Stimulated activated CD4-positive, alpha-beta T cell treated with anti-CD3 and anti-CD28 coated beads, TNF-alpha, amount 100 ng/mL, for 4 hours (primary cell): ENCODE measurements at places on chromosomes 5 and 9.

DNA sequence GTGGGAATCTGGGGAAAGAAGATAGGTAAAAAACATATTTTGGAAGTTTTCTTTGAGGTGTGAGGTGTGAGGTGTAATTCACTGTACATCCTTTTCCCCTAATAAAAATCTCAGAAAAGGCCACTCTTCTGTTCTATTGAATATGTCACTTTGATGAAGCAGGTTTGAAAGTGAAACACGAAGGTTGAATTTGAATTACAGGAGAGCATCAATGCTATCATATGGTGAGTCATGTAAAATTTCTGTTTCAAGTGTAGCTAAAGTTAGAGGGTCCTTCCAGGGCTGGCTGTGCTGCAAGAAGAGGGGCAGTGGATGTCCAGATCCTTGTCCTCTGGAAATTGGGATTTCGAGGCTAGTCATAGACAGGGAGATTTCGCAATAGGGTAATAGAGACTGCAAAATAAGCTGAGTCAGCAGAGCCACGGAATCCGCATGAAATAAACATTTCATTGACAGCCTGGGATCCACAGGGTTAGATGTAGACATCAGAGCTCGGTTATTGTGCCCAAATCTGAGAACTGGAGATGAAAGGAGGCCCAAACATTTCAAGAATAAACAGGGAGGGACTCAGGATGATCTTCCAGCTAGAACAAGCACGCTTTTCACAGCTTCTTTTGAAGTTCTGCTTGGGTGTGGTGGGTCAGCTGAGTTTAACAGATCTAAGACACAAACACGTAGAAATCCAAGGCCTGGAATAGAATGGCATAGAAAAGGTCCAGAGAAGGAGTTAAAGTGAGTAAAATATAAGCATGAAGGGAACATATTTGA is 194.4 kb upstream of the CDKN2B start:
- DNase-seq = no peak

- DNase-seq = no peak
These were observed 57.2 kb upstream of the LPAR1 start for GRCh38 chr9:111095441-111095840.

- DNase-seq = no peak
These were observed 3.7 kb downstream of the CD180 start for GRCh38 chr5:67192719-67193438.

DNA sequence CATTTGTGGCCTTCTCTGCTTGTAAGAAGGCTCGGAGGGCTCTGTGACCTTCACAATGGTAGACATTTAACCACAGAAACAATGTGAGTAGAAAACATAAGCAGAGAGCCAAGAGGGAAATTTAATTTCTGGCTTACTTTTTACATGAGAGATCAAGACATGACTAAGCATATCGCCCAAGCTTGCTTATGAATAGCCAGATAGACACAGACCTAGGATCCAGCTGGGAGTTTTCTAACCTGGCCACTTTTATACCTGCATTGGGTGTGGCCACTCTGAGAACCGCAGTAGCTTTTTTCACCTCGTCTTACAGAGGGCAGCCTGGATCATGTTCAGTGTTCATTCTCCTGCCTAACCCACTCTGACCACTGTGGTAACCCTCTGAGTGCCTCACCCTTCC is 244.9 kb upstream of the KCNN2 start:
- no peak for DNase-seq

- no peak for DNase-seq
These were observed 97.2 kb upstream of the DNAH5 start for GRCh38 chr5:14041528-14042192.

- DNase-seq = no peak
These were observed 764.9 kb downstream of the DNAH5 start for GRCh38 chr5:13179407-13180087.

DNA sequence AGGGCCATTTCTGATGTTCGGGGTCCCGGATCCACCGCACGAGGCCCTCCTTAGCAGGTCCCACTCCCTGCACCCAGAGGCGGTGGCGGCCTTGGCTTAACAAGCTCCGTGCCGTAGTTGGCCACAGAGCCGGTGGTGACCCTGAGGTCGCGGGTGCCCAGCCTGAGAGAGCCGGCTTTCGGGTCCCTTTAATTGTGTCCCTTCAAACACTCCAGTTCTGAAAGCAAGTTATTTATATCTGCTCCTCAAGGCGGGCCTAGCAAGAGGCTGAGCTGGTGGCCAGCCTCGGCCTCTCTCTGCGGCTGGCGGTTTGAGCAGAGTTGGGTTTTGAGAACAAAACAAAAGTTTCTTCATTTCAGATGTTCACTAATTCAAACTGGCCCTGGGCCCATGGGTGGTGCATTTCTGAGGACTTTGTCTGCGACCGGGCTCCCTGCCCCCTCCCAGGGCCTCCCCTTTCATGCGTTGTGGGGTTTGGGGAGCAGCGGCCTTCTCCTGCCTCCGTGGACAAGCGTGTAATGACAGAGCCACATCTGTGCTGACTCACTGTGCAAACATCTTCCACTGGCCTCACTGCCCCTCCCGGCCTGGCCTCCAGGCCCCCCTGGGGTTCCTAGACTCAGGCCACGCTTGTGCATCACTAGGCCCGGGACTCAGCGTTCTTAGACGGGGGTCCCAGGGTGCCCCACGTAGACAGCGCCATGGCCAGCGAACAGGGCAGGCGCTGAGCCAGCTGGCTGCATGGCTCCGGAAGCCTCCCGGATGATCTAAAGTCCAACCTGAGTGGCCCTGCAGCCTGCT is 49.4 kb upstream of the COL5A1 start:
- no peak for DNase-seq

GRCh38 chr5:168844922-168845296 is 265.7 kb upstream of the PANK3 start:
- DNase-seq = no peak
